Bronchial smooth muscle cell (primary cell): ENCODE measurements at places on chromosomes 2 and 18. TPM values are rescaled to one million over a fixed set of nuclear protein-coding genes. Genes with fewer than 3 reads are reported as not detected.

FEV gene
- total RNA-seq: not detected in 2 replicates

POMC gene
- 1.4 TPM in 1 of 2 replicates, not detected in the other for total RNA-seq

DSG1 gene
- not detected in 2 replicates for total RNA-seq

CPO gene
- total RNA-seq: 0.16 and 0.17 TPM in 2 replicates

ACVR1C gene
- 0.16 and 0.43 TPM in 2 replicates for total RNA-seq

ALKAL2 gene
- total RNA-seq: not detected in 2 replicates

KLHL30 gene
- total RNA-seq: 0.09 and 0.16 TPM in 2 replicates

HNMT gene
- total RNA-seq: 1.5 and 10.9 TPM in 2 replicates

DUSP11 gene
- 17.0 and 23.8 TPM in 2 replicates for total RNA-seq

SLC19A3 gene
- total RNA-seq: under 0.01 and 0.16 TPM in 2 replicates

LGALSL gene
- 1.1 and 1.7 TPM in 2 replicates for total RNA-seq

CRYGB gene
- not detected in 2 replicates for total RNA-seq

SIX3 gene
- not detected in 2 replicates for total RNA-seq

GYPC gene
- total RNA-seq: 93.3 and 148 TPM in 2 replicates

COL4A4 gene
- 0.16 and 0.17 TPM in 2 replicates for total RNA-seq

SETBP1 gene
- total RNA-seq: 5.2 and 5.6 TPM in 2 replicates

SCN3A gene
- total RNA-seq: 0.17 and 0.47 TPM in 2 replicates

HOXD10 gene
- not detected in 2 replicates for total RNA-seq

PUM2 gene
- total RNA-seq: 33.3 and 37.7 TPM in 2 replicates

GPR75 gene
- total RNA-seq: 0.52 and 0.95 TPM in 2 replicates

LRRTM1 gene
- not detected in 2 replicates for total RNA-seq

EFR3B gene
- 0.26 and 0.47 TPM in 2 replicates for total RNA-seq

UGT1A6 gene
- not detected in 2 replicates for total RNA-seq

POTEF gene
- total RNA-seq: not detected in 2 replicates

MPP4 gene
- total RNA-seq: 0.43 and 0.79 TPM in 2 replicates

LHCGR gene
- not detected in 2 replicates for total RNA-seq

CCDC178 gene
- 0.16 and 0.94 TPM in 2 replicates for total RNA-seq

LRP1B gene
- total RNA-seq: under 0.01 TPM in 1 of 2 replicates, not detected in the other

CLEC4F gene
- total RNA-seq: not detected in 2 replicates

DSEL gene
- 35.7 and 74.9 TPM in 2 replicates for total RNA-seq
